Stimulated activated CD8-positive, alpha-beta memory T cell treated with anti-CD3 and anti-CD28 coated beads, Interleukin-15, amount 100 ng/mL, for 24 hours (primary cell): ENCODE measurements at places on chromosomes 4 and X.

DNA sequence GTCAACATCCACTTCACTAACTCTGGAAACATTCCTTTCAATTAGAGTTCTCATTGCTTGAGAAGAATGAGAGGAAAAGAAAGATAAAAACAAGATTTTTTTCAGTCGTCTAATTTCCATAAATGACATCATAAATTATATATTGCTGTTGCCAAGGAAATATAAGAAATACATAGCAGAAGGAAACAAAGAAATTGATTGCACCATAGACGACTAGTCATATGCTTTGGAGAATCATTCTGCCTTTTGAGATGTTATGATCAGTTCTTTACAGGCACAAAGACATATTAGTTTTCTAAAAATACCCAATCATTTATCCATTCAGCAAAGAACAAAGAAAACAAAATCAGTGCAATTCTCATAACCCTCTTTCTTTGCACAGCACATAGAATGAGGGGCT is 672 bp upstream of the C1QTNF7 start:
- no peak for DNase-seq

DNA sequence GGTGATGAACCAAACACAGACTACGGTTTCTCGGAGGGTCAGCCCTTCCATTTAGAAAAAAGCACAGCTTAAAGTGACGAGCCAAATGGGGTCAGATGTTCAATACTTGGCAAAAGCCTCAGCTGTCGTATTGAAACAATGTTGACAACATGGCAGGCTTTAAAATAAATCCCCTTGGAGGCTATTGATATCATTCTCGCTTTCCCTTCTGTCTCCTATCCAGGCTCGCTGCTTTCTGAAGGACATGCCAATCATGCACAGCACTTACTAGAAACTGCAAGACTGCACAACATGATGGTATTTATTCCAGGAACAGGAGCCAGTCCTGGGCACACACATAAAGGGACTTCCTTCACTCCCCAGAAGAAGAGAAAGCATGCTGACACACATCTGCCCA is 137.9 kb downstream of the SLC7A11 start:
- DNase-seq, result no peak

DNA sequence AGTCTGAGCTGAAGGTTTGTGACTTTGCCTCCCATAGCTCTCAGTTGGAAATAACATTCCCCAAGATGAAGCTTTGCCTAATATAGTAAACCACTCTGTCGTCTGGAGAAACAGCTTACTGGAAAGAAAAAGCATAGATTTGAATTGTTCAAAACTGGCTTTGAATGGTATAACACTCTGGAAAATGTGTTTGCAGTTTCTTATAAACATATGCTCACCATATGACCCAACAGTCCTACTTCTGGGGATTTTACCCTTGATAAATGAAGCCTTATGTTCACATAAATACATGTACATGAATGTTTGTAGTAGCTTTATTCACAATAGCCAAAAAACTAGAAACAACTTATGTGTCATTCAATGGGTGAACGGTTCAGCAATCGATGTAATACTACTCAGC is 10.2 kb downstream of the VEGFD start:
- DNase-seq, result no peak

DNA sequence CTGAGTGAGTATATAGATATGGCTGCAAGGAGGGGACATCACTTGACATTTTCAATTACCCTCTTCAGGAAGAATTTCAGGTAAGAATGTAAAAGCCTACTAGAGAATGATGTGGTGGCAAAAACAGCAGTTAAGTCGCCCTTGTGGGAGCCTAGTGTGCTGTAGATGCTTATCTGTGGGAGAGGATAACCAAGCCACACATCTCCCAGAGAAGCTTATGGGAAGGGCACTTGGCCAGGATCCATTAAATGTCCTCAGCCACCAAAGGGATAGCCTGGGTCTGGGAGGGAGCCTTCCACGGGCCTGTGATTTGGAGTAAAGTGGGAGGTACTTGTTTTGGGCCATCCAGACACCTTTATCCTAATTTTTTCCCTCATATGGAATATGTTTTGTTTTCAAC is 41.3 kb upstream of the BCLAF3 start:
- no peak for DNase-seq

DNA sequence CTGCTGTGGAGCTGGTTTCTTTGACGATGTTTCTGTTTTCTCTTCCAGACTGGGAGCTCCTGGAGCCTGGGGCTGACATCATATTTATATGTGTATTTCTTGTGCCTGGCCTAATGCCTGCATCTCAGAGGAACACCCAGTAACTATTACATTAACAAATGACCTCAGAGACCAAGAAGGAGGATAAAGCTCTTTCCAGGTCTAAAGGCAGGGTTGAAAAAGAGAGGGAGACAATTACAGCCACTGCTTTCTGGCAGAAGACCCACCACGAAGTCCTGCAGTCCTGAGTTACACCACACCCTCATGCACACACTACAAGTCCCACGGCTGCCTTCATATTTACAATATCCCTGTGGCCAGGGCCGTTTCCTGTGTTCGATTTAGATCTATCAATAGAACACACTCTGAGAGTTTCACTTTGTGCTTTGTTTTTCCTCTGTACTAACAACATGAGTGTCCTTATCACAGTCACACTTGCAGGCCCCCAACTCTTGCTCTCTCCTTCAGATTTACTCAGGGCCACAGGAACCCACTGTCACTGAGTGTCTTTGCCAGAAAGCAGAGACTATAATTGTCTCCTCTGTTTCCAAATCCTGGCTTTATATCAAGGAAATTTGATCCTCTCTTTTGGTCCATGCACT is 535.5 kb downstream of the MID1IP1 start:
- no peak for DNase-seq

- no peak for DNase-seq
These were observed 10.1 kb upstream of the MAGEA8 start for GRCh38 chrX:149870840-149871239.

GRCh38 chr4:74365761-74366160 is 816 bp downstream of the EREG start:
- no peak for DNase-seq
